ENCODE measurements at places on chromosomes 2 and 18.

DNA sequence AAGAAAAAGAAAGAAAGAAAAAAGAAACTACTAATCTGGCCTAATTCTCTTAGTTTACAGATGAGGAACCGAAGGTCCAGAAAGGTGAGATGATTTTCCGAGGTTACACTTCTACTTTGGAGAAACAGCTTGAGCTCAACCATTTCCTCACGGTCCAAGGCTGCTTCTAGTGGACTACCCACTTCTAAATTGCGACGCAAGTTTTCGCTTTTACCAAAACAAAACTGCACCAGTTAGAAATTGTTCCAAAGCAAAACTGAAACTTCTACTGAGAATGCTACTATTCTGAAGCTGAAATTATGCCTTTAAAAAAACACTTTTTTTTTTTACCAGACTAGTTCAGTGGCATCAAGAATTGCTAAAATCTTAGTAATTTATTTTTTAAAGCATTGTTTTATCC, 101.6 kb downstream of the INO80D start:
- DNase-seq, result no peak

- DNase-seq, result no peak
These were observed 40.4 kb downstream of the SH3BP4 start for GRCh38 chr2:234992196-234992595.

DNA sequence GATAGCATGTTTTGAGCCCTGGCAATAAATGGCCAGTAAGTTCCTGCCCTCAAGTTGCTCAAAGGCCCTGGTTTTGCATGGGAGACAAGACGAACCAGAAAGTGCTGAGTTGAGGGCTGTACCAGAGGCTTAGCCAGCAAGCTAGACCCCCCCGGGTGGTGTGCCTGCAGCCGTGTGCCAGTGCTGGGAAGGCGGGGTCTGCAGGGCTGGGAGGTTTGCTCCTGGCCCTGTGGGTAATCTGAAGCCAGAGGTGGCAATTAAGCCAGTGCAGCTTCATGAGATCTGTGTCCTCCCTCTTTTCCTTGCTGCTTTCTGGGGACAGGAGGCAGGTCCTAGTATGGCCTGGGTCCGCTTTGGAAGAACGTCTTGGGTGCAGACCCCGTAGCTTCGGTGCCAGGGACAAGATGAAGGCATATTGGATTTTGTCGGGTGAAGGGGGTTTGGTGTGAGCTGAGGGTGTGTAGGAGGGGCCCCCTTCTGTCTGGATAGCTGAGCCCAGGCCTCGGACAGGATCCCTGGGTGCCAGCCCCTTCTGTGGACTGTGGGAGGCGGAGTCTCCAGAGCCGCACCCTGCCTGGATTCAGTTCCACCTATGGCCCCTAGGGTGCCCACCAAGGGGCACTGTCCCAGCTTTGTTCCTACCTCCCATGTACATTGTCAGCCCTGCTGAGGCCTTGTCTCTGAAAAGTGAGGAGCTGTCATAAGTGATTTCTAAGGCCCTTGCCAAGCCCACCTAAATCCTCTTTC, 15.6 kb downstream of the ATOH8 start:
- DNase-seq, result no peak

DNA sequence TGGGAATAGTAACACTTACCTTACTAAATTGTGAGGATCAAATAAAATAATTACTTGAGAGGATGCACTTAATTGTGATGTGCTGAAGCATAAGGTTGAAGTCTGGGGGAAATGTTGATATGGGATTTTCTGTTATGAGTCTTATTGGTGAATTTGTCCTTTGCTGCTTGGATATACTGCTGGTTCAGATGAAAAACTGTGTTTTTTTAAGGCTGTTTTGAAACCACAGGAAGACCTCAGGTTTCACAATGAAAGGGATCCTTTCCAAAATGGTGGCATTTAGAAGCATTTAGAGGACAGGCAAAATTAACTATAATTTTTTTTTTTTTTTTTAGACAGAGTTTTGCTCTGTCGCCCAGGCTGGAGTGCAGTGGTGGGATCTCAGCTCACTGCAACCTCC, 34.9 kb downstream of the SPATS2L start:
- no peak for DNase-seq

- DNase-seq, result no peak
These were observed 77.4 kb downstream of the PTGR3 start for GRCh38 chr18:75131381-75132000.
